Colonic mucosa (tissue), 4 donors: ENCODE measurements at places on chromosomes 1 and 21. TPM values are rescaled to one million over a fixed set of nuclear protein-coding genes. Genes with fewer than 3 reads are reported as not detected.

- H3K27ac ChIP-seq: no peak overlapping the region
- no peak overlapping the region for H3K4me3 ChIP-seq
- DNase-seq: no peak
- no peaks in the 10 kb centered on the region for H3K36me3 ChIP-seq
Observed at GRCh38 chr21:28770867-28771661, 221.6 kb downstream of the LTN1 start.

Gene ITGB2
- total RNA-seq: 27.1 TPM

Gene AP4B1
- total RNA-seq: 31.5 TPM

DNA sequence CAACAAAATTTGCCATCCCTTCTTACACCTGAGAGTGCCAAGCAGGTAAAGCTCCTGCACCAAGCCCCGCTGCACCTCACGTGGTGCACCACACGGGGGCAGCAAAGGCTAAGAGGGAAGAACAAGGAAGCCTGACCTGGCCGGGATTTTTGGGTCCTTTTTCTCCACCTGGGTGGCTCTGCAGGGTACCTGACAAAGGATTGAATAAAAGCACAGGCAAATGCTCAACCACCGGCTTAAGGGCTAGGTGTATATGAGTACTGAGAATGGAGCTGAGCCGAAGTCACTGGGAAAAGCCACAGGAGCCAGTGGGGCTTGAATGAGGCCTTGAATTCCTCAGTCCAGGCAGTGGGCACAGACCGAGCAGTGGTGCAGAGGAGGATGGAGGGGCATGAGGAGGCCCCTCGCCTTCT, 36.4 kb downstream of the ZNF697 start:
- DNase-seq: peak; percentile 92
- H3K27me3 ChIP-seq: no peaks in the 10 kb centered on the region
- H3K27ac ChIP-seq: no peak overlapping the region
- no peaks in the 10 kb centered on the region for H3K36me3 ChIP-seq
- H3K4me1 ChIP-seq: no peaks in the 10 kb centered on the region
